ENCODE measurements at places on chromosomes 3 and 15.

GRCh38 chr15:58520464-58520863 is 88.7 kb downstream of the LIPC start:
- DNase-seq = no peak

DNA sequence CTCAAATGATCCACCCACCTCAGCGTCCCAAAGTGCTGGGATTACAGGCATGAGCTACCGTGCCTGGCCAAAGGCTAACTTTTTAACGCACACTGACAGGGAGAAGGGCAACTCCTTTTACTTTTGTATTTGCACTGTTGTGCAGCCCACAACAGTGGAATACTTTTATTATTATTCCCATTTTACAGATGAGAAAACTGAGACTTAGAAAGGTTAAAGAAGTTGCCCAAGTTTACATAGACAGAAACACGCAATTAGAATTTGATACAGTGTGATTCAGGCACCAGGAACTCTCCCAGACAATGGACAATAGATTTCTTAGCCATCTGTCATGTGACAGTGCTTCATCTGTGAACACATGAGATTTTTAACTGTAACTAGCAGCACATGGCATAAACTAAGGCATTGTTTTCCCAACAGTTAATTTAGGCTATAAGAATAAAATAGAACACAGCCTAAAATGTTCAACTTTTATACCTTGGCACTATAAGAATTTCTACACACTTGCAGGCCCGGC is 18.8 kb downstream of the STAG1 start:
- DNase-seq = no peak

GRCh38 chr3:66572938-66573710 is 72.3 kb upstream of the LRIG1 start:
- DNase-seq = no peak

GRCh38 chr3:128313935-128314334 is 152.8 kb downstream of the DNAJB8 start:
- DNase-seq = no peak

- DNase-seq = no peak
Observed at GRCh38 chr3:126208182-126208581, 27.8 kb upstream of the ALDH1L1 start.

DNA sequence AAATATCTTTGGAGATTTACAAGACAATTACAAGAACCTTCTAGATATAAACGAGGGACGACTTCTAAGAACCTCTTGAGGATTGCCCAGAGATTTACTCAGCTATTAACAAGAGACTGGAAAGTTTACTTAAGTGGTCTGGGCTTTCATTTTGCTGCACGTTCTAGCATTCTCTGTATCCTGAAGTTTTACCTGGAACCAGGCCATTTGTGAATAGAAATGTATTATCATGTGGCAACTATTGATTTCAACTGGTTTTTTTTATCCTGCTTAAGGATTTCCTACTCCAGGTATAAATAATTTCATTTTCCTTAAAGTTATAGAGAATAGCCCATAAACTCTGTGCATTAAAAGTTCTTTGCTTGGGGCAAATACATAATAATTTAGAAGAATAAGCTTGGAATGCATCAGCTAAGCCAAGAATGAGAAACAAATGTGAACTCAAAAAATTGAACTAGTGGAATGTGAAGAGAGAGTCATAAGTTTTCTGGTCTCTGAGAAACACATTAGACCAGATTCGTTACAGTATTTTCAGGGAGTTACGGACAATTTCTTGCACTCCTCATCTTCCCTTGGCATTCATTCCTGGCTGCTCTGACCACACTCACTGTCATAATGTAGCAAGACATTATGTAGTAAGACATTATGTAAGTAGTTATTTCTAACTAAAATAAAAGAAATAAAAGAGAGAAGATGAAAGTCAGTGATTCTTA is 1.3 kb downstream of the AQP9 start:
- DNase-seq = no peak

DNA sequence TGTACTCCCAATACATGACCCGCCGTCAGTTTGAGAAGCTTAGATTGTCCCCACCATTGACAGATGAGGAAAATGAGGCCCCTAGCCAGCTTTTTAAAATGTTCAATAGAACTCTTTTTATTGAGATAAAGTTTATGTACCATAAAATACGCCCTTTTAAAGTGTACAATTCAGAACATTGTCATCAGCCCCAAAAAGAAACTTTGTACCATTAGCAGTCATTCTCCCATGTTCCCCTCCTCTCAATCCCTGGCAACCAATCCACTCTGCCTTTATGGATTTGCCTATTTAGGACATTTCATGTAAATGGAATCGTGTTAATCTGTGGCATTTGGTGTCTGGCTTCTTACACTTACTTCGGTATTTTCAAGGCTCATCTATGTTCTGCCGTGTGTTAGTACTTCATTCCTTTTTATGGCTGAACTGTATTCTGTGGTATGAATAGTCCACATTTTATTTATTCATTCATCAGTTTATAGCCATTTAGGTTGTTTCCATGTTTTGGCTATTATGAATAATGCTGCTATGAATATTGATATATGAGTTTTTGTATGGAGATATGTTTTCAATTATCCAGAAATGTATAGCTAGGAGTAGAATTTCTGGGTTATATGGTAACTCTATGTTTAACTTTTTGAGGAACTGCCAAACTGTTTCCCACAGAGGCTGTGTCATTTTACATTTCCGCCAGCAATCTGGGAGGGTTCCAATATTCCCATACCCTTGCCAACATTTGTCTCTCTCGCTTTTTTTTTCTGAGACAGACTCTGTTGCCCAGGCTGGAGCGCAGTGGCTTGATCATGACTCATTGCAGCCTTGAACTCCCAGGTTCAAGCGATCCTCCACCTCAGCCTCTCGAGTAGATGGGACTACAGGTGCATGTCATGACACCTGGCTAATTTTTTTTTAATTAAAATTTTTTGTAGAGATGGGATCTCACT is 15.3 kb upstream of the PTPN23 start:
- DNase-seq = no peak

DNA sequence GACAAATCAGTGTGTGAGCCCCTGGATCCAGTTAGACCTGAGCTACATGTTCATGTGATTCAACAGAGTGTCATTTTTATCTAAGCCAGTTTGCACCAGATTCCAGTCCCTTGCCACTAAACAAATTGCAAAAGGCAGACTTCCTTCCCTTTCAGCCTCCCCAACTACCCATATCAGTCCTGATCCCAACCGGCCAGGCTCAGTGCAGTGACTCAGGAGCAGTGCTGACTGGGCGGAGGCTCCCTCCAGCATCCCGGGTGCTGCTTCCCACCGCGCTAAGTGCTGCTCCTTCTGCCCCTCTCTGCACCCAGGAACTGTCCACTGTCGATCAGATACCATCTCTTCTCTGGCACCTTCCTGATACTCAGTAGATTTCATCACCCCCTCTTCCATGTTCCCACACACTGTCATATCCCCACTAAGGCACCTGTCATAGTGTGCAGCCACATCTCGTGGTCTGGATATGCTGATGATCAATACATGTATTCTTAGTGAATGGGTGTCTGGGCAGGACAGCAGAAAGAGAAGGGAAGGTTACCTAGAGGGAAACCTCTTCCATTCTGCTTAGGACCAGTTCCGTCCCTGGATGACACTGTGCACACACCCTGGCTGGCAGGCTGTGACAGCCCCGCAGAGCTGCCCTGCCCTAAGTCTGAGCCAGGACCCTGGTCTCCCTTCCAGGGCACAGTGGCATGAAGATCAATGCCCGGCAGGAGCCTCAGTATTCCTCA is 108.8 kb upstream of the RAD18 start:
- DNase-seq = no peak

DNA sequence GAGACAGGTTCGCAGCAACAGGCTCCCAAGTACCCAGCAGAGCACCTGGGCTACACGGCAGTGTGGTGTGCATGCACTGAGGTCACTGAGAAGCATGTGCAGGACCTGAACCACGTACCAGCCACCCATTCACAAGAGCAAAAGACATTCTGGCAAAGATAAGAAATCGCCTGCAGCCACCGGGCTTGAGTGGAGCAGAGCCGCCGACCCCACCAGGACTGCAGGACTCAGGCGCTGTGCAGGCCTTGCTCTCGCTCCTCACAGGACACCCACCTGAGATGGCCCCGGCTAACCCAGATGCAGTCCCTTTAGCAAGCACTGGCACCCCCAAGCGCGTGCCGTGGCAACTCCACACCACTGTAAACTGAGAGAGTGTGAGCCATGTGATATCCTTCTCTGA is 32.3 kb upstream of the OCA2 start:
- DNase-seq = no peak

DNA sequence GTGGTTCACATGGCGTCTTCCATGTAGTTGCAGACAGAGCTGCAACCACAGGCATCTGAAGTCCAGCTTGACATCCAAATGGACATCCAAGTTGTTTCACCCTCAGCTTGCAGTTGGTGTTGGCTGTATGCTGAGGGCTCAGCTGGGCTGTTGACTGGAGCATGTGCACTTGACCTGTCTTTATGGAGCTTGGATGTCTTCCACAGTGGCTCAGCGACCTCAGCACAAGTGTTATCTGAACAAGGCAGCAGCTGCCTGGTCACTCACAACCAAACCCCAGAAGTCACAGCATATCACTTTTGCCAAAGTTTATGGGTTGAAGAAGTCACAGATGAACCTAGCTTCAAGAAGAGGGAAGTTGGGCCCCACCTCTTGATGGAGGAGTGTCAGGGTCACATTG is 92.9 kb downstream of the TPRA1 start:
- DNase-seq = no peak

DNA sequence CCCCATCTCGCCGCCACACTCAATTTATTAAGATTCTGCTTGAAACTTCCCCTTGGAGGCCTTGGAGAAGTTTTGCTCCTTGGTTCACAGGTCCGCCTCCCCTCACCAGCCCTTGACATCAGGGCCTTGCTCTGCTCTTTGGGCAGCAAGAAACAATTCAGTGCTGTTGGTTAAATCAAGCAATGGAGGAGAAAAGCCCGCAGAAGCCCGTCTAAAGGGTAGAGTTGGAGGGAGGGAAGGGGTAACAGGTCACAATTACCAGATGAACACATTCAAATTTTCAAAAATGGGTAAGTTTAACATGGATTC is 429 bp downstream of the PARP9 start:
- no peak for DNase-seq

DNA sequence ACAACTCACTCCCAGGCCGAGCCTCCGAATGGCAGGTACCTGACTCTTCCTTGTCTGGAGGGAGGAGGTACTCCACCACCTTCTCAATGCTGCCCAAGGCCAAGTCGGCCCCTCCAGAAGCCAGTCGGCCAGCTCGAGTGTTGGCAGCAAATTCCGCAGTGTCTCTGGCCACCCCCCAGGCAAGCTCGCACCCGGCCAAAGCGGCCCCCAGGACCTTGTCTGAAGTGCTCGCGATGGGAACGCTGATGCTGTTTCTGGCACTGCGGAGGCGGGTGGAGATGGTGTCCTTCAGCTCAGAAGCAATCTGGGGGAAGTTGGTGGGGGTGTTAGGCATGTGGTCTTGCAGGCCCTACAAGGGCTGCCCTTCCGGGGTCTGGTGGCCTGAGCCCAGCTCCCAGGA is 9.2 kb downstream of the PLIN1 start:
- DNase-seq = no peak

All from activated T-helper 1 cell treated with anti-CD3 and anti-CD28 coated beads, Interleukin-2, amount 50 U/mL, for 16 hours (primary cell).